Stimulated activated CD8-positive, alpha-beta memory T cell treated with anti-CD3 and anti-CD28 coated beads, Interleukin-4, amount 100 ng/mL, for 24 hours (primary cell): ENCODE measurements at places on chromosomes 6 and 20.

GRCh38 chr6:116572162-116572561 lies 858 bp downstream of the RWDD1 start:
- DNase-seq: no peak

DNA sequence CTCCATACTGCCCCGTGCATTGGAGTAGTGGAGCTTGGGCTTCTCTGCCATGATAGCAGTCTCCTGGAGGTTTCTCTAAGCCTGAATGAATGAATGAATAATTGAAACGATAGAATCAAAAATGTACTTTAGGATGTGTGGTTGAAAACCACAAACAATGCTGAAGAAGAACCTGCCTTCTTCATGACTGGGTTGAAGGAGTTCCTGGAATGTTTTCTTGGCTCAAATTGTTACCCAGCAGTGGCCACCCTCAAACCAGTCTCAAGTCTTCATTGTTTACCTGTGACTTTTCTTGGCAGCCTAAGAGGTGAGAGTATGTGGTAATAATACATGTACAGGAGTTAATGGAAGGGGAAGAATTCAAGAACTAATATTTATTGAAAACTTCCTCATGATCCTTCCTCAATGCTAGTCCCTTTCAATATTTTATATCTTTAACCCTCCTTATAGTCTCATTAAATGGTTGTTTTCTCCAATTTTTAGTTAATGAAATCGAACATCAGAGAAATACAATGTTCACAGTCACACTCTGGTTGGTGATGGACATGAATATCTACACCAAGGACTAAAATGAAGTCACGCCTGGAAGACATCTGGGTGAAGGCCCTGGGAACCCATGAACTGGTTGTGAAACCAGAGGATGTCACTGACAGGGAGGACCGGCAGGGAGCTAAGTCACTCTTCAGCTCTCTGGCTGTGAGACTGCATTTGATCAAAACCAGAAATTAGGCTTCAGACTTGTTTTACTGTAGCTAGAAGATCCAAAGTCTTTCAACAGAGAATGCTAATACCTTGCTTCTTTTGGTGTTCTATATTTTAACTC lies at the start of gene GSTA5:
GSTA5 (minus strand) TSS at position 51 of the 823 bp plus-strand sequence.
- DNase-seq: no peak

GRCh38 chr6:143037470-143037869 lies 23.2 kb upstream of the AIG1 start:
- DNase-seq: no peak

GRCh38 chr6:31582230-31582643 lies at the start of gene LTB:
LTB (minus strand) TSS chr6:31582424; CDS start chr6:31582417, 7 bp downstream.
- no peak for DNase-seq

DNA sequence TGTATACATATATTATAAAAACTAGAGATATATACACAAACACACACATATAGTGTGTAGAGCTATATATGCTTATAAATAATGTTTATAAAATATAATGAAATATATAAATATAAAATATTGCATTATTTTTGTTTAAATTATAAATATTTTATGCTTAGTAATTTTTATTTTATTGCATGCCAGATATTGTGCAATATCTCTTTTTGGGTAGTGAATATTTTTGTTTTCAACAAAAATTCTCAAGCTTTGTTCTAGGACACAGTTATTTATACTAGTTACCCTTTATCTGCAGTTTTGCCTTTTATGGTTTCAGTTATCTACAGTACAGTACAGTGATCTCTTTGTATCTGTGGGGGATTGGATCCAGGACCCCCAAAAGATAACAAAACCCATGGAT lies 52.2 kb downstream of the PFDN4 start:
- no peak for DNase-seq

DNA sequence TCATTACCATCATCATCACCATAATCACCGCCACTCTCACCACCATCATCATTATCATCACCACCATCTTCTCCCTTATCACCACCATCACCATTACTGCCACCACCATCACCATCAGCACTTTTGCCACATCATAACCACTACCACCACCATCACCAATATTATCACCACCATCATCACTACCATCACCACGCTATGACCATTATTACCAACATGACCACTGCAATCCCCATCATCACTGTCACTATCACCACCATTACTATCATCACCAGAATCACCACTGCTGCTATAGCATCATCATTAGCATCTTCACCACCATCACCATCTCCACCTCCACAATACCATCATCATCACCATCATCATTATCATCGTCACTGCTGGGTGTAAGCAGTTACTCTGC lies 25.6 kb downstream of the CST1 start:
- DNase-seq: no peak

DNA sequence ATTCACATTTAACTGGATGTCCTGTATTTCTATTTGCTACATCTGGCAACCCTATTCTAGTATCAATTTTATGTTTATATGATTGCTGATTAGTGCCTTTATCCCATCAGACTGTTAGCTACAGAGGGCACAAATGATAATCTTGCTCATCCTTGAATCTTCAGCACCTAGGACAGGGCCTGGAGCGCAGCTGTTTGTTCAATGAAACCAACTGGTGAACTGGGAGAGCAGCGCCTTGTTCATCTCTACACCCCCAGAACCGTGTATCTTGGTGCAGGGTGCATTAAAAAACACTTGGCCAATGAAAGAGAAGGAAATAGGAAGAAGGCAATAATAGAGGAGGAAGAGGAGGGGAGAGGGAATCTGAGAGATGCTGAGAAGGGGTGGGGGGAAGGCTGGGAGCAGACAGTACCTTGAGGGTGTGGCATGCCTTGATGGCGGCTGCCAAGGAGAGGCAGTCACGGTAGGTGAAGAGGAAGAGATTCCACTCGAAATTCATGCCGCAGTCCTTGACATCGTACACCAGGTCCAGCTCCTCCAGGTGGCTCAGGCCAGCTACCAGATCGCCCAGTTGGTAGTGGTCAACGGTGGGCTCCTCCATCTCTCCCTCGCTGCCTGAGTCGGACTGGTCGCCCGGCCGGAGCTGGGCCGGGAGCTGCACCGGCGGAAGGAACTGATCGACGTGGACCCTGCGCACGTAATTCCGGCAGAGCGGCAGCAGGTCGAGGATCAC lies 15.5 kb downstream of the TMEM151B start:
- no peak for DNase-seq

DNA sequence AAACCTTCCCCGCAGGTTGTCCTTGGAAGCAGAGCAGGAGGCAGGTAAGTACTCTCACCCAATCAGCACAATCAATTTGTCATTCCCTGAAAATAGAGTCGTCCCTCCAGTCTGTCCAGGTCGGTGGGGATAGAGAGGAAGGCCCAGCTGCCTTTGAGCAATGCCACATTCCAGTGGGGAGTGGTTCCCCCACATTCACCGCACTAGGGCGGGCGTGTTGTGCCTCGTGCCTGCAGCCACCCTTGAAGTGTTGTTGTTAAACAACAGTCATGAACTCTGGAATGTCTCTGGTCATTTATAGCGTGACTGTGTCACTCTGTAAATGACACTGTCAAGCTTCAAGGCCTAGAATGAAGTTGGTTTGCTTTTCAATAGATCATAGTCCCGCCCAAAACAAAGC lies 33.4 kb downstream of the PRDM1 start:
- no peak for DNase-seq

DNA sequence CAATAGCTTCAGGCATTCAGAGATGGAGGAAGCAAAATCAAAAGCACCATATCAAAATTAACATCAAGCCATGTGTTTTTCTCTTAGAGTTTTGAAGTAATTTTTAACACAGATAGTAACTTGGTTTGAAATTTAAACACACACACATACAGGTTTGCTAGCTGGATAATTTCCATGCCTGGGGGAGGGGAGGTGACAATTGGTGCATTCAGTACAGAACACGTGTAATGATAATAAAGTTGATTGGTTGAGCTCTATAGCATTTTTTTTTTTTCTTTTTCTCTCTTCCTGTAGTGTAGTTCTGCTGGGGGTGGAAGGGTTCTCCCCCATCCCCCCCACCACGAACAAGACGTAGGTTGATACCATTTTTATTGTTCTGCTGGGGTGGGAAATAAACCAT lies 564.8 kb downstream of the LMBRD1 start:
- no peak for DNase-seq

GRCh38 chr20:63555661-63556381 lies 1.9 kb downstream of the FNDC11 start:
- no peak for DNase-seq

DNA sequence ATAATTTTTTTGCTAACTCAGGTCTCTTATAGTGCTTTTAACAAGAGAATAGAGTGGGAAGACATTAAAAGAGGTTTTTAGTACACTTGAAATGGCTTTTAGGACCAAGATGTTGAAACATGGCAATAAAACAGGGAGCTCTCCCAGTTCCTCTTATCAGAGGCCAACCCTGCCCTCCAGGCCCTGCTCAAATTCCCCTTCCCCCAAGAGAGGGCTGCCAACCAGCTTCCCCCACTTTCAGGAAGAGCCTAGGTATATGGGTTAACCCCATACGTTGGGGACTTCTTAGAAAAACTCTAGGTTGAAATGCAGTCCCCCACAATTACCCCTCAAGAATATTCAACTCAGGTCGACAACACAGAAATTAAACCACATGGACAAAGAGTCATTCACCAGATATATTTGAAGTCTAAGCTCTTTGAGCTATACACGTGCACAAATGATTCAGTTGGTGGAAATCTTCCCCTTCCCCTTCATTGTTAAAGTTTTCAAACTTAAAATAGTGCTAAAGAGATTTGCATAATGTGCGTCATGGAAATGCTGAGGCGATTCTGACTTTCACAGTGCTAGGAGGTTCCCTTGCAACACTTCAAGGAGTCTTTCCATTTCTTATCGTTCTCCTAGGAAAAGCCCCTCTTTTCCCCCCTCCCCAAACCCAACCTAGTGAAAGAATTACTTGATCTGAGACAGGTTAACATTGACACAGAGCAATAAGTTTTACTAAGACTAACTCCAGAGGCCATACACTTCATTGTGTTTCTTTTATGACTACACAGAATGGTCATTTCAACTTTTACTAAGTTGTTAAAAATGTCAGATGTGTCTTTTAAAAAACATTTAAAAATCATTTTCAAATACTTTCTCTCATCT lies 49.8 kb upstream of the ENPP5 start:
- DNase-seq: no peak

- DNase-seq: no peak
These were observed 64.2 kb upstream of the SLC35B3 start for GRCh38 chr6:8499540-8499939.

DNA sequence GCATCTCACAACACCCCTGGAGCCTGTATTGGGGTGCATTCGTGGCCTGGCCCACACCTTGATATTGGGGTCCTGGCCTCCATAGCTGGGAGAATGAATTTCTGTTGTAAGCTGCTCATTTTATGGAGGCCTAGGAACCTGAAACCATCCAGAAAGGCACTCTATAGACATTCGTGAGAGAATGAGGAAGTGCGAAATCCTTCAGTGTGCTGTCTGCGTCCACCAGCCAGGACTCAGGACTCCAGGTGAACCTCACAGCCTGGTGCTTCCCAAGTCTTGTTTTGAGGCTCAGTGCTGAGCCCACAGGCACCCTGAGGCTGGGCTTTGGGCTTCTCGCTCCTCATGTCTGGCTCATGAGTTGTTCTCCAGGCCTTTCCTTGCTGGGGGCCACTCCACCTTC lies 11.9 kb upstream of the RBBP8NL start:
- no peak for DNase-seq

GRCh38 chr20:19679900-19680495 lies 78.1 kb upstream of the RIN2 start:
- DNase-seq: no peak

GRCh38 chr20:57289391-57290177 lies 23.1 kb upstream of the BMP7 start:
- no peak for DNase-seq

DNA sequence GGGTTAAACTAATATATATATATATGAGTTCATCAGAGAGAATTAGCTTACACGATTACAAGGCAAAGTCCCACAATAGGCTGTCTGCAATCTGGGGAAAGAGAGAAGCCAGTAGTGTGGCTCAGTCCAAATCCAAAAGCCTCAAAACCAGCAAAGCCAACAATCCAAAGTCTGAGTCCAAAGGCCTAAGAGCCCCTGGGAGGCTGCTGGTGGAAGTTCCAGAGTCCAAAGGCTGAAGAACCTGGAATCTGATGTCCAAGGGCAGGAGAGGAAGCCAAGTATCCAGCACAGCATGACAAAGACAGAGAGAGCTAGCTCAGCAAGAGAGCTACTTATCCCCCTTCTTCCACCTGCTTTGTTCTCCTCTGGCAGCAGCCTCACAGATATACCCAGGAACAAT lies 274.7 kb upstream of the ID4 start:
- no peak for DNase-seq

- no peak for DNase-seq
These were observed 736.1 kb downstream of the HDGFL1 start for GRCh38 chr6:23305325-23305943.

GRCh38 chr20:6868861-6869260 lies 101.4 kb downstream of the BMP2 start:
- DNase-seq: no peak

- no peak for DNase-seq
These were observed 14.5 kb upstream of the B4GALT5 start for GRCh38 chr20:49727894-49728885.

- no peak for DNase-seq
These were observed 833.5 kb downstream of the DHX35 start for GRCh38 chr20:39795401-39796272.

DNA sequence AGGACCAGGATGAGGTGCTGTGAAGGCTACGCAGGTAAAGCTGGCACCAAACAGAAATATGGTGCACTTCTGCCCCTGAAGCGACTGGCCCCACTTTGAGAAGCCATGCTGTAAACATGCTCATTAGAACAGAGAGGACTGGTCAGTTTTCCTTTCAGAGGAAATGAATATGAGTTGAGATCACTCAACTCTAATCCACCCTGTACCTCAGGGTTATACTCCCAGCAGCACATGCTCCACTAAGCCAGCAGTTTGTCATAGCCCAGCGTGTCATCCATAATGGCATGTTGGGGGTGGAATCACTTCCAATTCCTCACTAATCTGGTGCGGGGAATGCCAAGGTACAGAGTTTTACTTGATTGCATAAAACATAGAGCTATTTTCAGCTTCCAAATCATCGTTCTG lies 98.1 kb downstream of the HIVEP2 start:
- DNase-seq: no peak

GRCh38 chr6:117469791-117470190 lies 12.7 kb upstream of the DCBLD1 start:
- no peak for DNase-seq

- DNase-seq: no peak
These were observed 121.8 kb upstream of the PHACTR3 start for GRCh38 chr20:59482351-59483187.

- DNase-seq: no peak
These were observed 134.8 kb upstream of the PHACTR3 start for GRCh38 chr20:59469267-59470252.

DNA sequence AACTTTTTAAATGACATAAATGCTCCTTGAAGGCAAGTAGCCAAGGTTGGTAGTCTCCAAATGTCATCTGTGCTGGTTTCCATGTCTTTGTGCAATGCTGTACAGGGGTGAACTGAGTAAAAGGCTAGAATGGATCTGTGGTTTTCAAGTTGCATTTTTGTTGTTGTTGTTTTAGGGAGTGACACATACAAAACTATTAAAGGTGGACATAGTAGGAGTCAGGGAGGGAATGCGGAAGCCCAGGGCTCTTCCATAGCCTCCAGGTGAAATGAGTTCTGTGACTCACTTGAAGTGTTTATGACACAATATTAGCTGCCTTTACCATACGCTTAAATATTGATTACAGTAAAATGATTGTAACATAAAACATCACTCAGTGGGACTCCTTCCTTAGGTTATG lies 22.5 kb upstream of the QKI start:
- DNase-seq: no peak

- DNase-seq: no peak
These were observed 199.1 kb upstream of the BTBD3 start for GRCh38 chr20:11718474-11719094.

- DNase-seq: no peak
These were observed 234.7 kb downstream of the UST start for GRCh38 chr6:148981515-148981914.
